ENCODE measurements at places on chromosomes 1 and 21.
A peak's percentile ranks its signal among the peaks of the same experiment; 100 is the strongest.

GRCh38 chr1:58784758-58785441 lies 1.1 kb upstream of the JUN start:
- peak; percentile 84 for DNase-seq

- no peak for DNase-seq
These were observed 116.2 kb upstream of the FGGY start for GRCh38 chr1:59180735-59181134.

DNA sequence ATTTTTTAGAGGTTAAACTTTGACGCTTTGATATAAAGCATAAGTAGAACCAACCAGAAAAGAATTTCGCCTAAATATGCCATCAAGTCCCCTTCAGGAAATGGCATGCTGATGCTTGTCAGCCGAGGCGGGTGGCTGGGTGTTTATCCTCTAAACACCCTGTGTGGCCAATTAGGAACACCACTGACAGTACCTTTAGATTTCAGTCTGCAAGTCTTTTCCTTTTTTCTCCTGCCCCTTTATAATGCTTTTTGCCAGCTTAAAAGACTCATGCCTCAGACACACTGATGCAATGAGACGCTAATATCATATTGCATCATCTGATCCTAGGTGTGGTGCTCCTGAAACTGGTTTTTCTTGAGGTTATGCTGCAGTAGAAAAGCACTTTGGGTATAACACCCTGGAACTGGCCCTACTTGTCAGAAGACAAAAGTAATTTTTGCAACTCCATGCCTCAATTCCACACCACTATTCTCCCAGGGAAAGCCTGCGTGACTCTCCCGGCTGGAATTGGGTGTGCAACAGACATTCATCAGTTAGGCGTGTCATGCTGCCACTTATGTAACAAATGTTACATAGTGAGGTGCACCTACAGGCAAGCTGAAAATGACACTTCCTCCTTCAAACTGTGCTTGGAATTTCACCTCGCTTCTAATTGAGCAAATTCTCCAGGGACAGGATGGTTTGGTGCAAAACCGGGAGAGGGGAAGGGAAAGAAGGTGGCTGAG lies 2.0 kb upstream of the RCC2 start:
- DNase-seq: no peak

GRCh38 chr1:228871314-228872061 lies 136.2 kb downstream of the RHOU start:
- no peak for DNase-seq

DNA sequence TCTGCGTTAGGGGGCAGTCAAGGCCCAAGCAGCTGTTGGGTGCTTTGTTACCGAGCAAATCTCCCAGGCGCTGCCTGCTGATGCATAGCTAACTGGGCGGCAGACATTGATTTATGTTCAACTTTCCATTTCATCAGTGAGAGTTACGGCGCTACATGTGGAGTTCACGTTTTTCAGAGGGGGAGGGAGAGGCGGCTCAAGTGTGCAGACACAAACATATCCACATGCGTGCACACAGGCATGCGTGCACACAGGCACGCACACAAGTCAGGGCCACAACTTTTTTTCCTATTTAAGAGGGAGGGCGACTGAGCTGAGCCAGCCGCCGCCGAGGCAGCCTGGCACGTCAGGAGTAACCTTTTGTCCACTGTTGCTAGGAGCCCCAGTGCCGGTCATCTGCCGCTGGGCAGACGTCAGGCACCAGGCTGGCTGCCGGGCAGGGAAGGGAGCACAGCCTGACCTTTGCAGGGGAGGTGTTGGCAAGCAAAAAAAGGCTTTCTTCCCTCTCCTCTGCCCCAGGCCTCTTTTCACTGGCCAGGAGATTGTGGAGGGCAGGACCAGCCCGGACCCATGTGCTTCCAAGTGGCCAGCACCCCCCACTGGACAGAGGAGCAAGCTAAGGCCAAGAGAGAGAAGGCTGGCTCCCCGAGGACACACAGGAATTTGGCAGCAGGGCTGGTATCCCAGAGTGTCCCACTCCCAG lies 73.3 kb downstream of the MRPL37 start:
- DNase-seq: peak; percentile 82

DNA sequence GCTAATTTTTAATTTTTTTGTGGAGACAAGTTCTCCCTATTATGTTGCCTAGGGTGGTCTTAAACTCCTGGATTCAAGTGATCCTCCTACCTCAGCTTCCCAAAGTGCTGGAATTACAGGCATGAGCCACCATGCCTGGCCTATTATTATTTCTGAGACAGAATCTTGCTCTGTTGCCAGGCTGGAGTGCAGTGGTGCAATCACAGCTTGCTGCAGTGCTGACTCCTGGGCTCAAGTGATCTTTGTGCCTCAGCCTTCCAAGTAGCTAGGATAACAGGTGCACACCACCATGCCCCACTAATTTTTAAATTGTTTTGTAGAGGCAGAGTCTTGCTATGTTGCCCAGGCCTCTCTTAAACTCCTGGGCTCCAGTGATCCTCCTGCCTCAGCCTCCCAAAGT lies 196.3 kb downstream of the CAMTA1 start:
- no peak for DNase-seq

DNA sequence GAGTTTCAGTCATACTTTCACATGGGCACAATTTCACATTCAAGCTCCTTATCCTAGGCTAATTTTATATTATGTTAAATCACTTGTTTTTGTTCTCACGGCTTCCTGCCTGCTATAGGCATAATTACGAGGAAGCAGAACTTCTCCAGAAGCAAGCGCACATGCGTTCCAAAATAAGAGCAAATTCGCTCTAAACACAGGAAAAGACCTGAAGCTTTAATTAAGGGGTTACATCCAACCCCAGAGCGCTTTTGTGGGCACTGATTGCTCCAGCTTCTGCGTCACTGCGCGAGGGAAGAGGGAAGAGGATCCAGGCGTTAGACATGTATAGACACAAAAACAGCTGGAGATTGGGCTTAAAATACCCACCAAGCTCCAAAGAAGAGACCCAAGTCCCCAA lies at the start of gene CORT:
CORT (plus strand) TSS at position 281 of the 400 bp plus-strand sequence. CDS start 193 bp downstream, outside the sequence.
- DNase-seq: peak; percentile 15

DNA sequence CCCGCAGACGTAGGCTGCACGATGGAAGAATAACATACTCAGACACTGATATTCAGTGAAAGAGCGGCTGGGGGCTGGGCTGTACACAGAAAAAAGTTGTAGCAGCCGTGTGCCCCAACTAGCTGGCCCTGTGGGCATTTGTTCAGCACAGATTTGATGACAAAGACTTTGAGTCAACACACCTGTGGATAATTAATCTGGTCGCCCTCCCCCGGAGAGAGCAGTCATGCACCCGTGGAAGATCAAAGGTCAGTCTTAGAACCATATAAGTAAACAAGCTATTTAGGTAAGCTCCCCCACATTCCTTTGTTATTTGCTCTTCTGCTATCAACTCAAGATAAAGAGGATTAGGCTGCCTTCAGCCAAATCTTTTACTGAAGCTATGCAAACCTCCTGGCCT lies 148.4 kb upstream of the HMCN1 start:
- no peak for DNase-seq

DNA sequence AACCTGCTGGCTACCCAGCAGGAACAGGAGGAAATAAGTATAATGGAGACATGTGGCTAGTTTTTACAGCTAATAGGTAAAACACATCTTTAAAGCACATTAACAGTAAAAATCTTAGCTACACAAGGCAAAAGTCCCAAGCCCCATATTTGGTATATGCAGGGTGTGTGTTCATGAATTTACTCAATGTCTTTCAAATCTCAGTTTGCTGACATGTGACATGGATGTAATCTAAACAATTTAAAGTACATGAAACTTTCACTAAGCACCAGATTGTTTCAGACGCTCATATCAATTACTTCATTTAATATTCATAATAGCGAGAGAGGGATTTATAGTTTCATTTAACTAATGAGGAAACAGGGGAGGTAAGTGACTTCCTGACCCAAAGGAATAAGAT lies 3.9 kb downstream of the TACSTD2 start:
- DNase-seq: no peak

GRCh38 chr1:234823191-234824176 lies 213.5 kb upstream of the IRF2BP2 start:
- peak; percentile 73 for DNase-seq

GRCh38 chr1:111882559-111882958 lies 106.9 kb downstream of the KCND3 start:
- no peak for DNase-seq

GRCh38 chr1:161726473-161727255 lies 5.3 kb downstream of the FCRLB start:
- DNase-seq: peak; percentile 56

DNA sequence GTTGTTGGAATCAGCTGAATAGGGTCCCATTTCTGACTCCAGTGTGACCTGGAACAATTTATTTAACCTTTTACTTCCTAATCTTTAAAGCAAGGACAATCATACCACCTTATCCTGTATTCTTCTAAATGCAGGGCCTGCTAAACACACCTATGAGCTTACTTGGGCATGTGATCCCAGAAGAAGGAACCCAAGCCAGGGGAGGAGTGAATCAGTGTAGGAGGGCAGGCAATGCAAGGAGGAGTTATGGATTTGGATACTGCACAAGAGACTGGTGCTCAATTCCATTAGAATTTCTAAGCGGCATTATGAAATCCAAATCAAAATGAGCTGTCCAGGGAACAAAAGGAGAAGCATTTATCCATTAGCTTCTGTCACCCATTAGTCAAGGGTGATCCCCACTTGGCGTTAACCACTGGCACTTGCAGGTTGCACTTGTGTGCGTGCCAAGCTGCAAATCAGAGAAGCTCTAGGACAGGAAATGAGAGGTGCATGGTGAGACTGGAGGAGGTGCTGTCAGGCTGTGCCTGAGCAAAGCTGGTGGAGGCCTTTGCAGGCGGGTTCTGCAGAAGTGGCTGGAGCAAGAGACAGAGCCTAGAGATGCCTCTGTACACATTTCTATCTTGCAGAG lies 297.2 kb upstream of the PLXNA2 start:
- no peak for DNase-seq

DNA sequence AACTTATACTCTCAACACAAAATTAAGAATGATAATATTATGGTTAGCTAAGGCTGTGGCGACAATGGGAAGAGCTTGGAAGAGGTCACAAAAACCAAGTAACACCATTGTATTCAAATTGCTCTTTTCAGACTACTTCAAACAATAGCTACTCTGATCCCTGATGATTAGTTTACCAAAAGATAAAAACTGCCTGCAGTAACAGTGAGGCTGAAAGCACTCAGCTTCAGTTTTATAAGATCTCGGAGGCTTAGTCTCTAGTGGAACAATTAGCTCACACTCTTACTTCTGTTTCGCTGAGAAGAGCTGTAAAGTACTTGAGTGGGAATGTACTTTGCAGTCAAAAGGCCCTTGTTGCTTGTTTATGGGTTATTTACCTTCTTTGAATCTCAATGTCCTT lies 278.5 kb downstream of the LRRC7 start:
- no peak for DNase-seq

- DNase-seq: peak; percentile 48
These were observed 19.8 kb downstream of the ERRFI1 start for GRCh38 chr1:8006037-8006963.

DNA sequence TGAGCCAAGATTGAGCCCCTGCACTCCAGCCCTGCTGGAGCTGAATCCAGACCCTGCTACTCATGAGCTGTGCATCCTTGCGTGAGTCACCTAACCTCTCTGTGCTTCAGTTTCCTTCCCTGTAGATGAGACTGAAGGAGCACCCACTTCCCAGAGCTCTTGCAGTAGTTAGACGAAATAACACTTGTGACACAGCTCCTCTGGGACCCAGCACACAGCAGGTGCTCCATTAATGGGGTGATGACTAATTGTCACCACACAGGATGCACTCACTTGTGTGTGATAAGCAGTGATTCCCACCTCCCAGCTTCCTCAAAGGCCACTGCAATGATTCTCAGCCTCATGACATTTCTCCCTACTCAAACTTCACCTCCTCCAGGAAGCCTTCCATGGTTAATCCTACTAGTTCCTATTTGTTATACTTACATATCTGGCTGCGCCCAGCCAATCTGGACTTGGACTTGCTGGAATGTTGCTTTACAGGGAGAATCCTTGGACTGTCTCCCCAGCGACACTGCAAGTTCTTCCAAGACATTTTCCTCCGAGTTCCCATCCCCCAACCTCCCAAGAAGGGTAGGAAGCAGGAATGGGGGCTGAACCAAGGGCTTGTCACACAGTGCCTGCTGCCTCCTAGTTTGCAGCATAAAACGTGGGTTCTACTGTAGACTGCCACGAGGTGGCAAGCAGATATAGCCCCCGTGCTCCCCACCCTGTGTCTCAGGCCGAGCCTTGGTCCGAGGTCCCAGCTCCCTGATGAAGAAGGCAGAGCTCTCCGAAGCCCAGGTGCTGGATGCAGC lies 17.2 kb downstream of the DRAXIN start:
- DNase-seq: no peak

GRCh38 chr1:15027515-15027986 lies 126.0 kb upstream of the TMEM51 start:
- peak; percentile 10 for DNase-seq

DNA sequence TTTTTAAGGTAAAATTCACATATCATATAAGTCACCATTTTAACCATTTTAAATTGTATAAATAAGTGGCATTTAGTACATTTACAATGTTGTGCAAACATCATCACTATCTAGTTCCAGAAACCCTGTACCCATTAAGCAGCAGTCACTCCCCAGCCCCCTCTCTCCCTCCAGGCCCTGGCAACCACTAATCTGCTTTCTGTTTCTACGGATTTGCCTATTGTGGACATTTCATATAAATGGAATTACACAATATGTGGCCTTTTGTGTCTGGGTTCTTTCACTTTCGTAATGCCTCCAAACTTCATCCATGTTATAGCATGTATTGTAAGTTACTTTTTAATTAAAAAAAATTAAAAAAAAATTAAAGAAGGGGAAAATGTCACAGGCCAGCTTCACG lies 58.0 kb upstream of the RAB3GAP2 start:
- no peak for DNase-seq

GRCh38 chr1:82059959-82060358 lies 259.2 kb downstream of the ADGRL2 start:
- no peak for DNase-seq

GRCh38 chr1:232335261-232335660 lies 294.7 kb downstream of the SIPA1L2 start:
- DNase-seq: no peak

GRCh38 chr21:18518054-18518481 lies 114.5 kb upstream of the TMPRSS15 start:
- DNase-seq: no peak

- DNase-seq: no peak
These were observed 785 bp downstream of the ZNF697 start for GRCh38 chr1:119647228-119647733.

- peak; percentile 54 for DNase-seq
These were observed 1.6 kb downstream of the PHC2 start for GRCh38 chr1:33429332-33429731.

GRCh38 chr1:244369256-244370057 lies 82.3 kb downstream of the ADSS2 start:
- DNase-seq: peak; percentile 59

- no peak for DNase-seq
These were observed 118.7 kb downstream of the SLC5A9 start for GRCh38 chr1:48341221-48341620.

- no peak for DNase-seq
These were observed 40.4 kb downstream of the ZNF691 start for GRCh38 chr1:42886800-42887199.

DNA sequence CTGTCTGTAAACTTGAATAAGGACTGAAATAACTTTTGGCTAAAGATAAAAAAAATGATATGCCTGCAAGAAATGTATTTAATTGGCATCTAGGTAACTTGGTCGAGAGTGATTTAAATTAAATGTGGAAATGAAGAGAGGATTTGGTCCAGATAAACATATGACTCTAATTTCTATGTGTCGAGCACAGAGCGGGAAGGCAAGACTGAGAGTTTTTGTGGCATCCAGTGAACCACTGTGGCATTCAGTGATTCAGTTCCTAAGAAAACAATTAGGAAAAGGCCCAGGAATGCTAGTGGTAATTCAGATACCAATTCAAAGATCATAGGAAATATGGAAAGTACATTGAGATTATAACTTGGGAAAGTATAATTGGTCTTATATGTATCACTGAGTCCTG lies 39.6 kb downstream of the PDE4B start:
- no peak for DNase-seq
